ENCODE measurements at places on chromosomes 3 and 15.

DNA sequence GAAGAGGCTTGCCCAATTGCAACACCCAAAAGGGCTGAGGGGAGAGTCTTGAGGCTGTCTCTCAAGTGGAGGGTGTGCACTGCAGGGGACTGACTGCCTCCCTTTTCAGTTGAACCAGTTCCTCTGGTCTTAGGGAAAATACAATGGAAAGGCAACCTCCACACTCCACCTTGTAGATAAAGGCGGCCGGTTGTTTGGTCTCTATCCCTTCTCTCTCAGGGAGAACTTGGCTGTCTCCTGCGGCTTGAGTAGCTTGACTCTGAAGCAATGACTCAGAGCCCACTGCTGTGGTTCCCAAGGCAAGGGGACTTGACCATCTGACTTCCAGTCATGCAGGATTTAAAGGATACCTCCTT, 143.2 kb upstream of the UMPS start:
- no peak for DNase-seq

GRCh38 chr3:53860196-53860595, 13.8 kb downstream of the IL17RB start:
- DNase-seq = no peak

GRCh38 chr3:193771011-193771652, 178.1 kb downstream of the OPA1 start:
- DNase-seq = no peak

- no peak for DNase-seq
Measured at GRCh38 chr3:78913711-78914110, 854.1 kb downstream of the ROBO1 start.

DNA sequence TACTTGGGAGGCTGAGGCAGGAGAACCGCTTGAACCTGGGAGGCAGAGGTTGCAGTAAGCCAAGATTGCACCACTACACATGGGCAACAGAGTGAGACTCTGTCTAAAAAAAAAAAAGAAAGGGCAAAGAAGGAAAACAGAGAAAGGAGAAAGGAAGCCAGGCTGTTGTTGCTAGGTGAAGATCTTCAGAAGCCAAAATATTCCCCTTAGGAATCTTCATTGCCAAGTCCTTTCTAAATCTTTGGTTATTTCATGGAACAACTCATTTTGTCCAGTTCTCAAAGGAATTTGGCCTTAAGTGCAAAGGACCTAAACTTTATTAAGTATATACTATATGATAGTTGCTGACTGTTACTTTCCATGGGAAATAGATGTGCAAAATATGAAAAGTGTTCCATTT, 59.2 kb upstream of the OSBPL11 start:
- no peak for DNase-seq

- no peak for DNase-seq
Measured at GRCh38 chr3:174431717-174432116, 427.4 kb upstream of the NAALADL2 start.

DNA sequence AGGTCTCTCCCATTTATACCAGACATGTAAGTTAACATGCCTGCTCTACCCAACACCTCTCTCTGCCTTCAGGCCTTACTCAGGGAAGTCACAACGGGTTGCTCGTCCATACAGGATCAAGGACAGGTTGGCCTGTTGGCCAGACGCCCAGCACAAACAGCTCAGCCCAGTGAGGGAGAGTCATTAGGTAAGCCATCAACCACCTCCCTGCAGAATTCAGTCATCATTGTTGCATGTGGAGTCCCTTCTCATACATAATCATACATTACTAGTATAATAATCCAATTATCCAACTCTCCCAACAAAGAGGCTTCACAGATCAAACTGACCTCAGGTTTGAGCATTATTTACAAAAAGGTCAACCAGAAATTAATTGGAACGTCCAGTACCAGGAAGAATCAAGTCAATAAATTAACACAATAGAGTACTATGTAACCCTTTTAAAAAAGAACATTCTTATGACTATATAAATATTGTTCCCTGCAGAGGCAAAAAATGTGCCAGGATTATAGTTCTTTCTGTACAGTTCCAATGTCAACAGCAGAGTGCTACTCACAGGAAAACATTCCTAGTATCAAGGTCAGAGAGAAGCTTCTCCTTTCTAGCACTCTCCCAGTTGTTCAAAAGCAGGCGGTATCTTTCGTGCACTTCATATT, 33.2 kb downstream of the HOMER2 start:
- no peak for DNase-seq

DNA sequence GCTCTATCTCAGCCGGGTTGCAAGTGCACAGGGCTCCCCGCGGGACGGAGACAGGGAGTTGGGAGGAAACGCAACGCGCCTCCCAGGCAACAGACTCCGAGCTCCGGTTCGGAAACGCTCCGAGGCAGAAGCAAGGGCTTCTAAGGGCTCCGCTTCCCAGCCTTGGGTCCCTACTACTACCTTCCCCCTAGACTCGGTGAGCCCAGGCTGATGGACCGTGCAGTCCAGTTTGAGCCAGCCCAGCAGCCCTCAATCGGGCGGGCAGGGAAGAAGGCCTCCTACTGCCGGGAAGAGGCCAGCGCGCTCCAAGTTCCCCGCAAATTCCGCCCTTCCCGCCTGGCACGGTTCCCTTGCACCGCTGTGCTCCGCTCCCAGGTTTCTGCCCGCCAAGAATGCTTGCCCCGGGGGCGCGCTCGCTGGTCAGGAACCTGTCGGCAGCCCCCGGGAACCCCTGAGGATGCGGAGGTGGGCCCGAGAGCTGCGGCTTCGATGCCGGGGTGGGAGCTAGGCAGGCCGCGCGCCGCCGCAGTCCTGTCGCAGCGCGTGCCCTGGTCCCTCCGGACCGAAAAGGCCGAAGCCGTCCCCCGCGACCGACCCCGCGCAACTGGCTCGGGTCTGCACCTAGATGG, 728 bp downstream of the TRANK1 start:
- no peak for DNase-seq

- no peak for DNase-seq
Measured at GRCh38 chr15:73608941-73609340, 24.2 kb downstream of the NPTN start.
